ENCODE measurements at places on chromosomes 5 and 9.

DNA sequence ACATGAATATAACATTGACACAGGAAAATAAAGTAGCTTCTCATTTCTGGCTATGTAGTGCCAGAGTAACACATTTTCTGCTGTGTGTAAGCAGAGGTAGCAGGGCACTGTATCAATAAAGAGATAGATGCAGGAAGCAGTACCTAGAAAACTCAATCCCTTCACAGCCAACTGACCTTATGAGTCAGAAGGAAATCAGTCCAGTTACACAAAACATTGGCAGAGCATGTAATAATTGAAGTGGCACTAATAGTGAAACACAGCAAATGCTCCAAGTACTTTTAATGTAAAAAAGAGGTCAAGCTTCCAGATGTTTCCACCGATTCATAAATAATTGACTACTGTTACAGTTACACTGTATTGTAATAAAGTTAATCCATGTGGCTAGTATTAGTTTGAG lies 706.6 kb downstream of the EFNA5 start:
- DNase-seq: no peak
- no peaks in the 10 kb centered on the region for H3K27me3 ChIP-seq
- H3K27ac ChIP-seq: no peak overlapping the region
- H3K36me3 ChIP-seq: no peaks in the 10 kb centered on the region
- H3K4me1 ChIP-seq: no peaks in the 10 kb centered on the region

GRCh38 chr5:142716963-142717362 lies 31.1 kb upstream of the FGF1 start:
- no peak overlapping the region for H3K4me3 ChIP-seq
- H3K36me3 ChIP-seq: no peaks in the 10 kb centered on the region
- no peak for DNase-seq
- H3K4me1 ChIP-seq: peaks cover 26% of the 10 kb centered on the region
- no peaks in the 10 kb centered on the region for H3K27me3 ChIP-seq

- peak; percentile 65 for DNase-seq
- H3K4me1 ChIP-seq: no peaks in the 10 kb centered on the region
- no peak overlapping the region for H3K4me3 ChIP-seq
- H3K36me3 ChIP-seq: no peaks in the 10 kb centered on the region
- H3K27ac ChIP-seq: no peak overlapping the region
Measured at GRCh38 chr5:135551593-135552447, 16.1 kb upstream of the NEUROG1 start.

GRCh38 chr5:143515829-143516228 lies 112.3 kb upstream of the NR3C1 start:
- H3K27me3 ChIP-seq: no peaks in the 10 kb centered on the region
- H3K36me3 ChIP-seq: no peaks in the 10 kb centered on the region
- no peak overlapping the region for H3K27ac ChIP-seq
- DNase-seq: no peak
- no peak overlapping the region for H3K4me3 ChIP-seq

- H3K4me3 ChIP-seq: peak within 1 kb of the TSS; percentile 80
- DNase-seq: peak; percentile 92
- H3K27me3 ChIP-seq: no peaks in the 10 kb centered on the region
- H3K27ac ChIP-seq: peak within 1 kb of the TSS; percentile 84
Measured at GRCh38 chr9:137550231-137550621, at the start of gene PNPLA7. TSS of gene PNPLA7 (minus strand) at chr9:137550402. CDS start at chr9:137550197, 205 bp downstream.

DNA sequence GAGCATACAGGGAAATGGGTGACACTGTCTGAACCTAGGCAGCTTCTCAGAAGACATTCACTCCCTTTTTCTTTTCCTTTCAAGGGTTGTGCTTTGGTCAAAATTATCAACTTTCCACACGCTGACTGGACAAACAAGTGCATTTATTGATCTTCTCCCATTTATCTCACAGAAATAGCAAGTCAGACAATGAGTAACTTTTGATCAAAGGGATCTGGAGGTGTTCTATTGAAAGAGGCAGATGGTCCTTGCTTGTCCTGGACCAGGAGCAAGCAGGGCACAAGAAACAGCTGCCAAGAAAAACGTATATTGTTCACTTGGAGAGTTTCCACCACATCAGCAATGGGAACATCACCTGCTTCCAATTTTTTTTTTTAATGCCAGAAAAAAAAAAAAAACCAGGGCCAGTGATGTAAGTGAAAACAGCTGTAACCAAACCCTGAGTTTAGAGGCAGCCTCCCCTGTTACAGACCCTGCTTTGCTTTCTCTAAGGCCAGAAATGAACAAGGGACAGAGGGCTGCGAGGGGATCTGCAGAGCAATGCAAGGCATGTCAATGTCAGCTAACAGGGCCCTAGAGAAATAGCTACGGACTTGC lies 79.8 kb downstream of the NIPSNAP3B start:
- no peaks in the 10 kb centered on the region for H3K4me1 ChIP-seq
- H3K27me3 ChIP-seq: no peaks in the 10 kb centered on the region
- peaks cover 62% of the 10 kb centered on the region for H3K36me3 ChIP-seq
- no peak overlapping the region for H3K27ac ChIP-seq
- no peak overlapping the region for H3K4me3 ChIP-seq

DNA sequence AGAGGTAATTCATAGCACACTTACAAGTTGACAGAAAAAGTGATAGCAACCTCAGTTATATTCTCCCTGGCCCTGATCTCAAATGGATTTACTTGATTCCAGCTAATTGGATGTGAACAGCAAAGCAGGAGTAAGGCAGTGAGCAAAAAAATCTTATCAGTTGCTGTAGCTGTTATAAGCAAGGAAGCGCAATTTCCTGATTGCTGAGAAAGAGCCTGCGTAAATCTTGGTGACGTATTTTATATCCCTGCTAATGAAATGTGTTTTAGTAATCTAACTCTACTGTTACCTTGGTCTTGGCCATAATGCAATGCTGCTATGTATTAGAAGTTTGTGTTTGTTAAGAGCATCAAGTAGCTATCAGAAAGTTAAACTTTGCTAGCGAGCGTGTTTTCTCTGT lies 661.2 kb upstream of the SEMA6A start:
- no peaks in the 10 kb centered on the region for H3K27me3 ChIP-seq
- no peaks in the 10 kb centered on the region for H3K36me3 ChIP-seq
- no peaks in the 10 kb centered on the region for H3K4me1 ChIP-seq

DNA sequence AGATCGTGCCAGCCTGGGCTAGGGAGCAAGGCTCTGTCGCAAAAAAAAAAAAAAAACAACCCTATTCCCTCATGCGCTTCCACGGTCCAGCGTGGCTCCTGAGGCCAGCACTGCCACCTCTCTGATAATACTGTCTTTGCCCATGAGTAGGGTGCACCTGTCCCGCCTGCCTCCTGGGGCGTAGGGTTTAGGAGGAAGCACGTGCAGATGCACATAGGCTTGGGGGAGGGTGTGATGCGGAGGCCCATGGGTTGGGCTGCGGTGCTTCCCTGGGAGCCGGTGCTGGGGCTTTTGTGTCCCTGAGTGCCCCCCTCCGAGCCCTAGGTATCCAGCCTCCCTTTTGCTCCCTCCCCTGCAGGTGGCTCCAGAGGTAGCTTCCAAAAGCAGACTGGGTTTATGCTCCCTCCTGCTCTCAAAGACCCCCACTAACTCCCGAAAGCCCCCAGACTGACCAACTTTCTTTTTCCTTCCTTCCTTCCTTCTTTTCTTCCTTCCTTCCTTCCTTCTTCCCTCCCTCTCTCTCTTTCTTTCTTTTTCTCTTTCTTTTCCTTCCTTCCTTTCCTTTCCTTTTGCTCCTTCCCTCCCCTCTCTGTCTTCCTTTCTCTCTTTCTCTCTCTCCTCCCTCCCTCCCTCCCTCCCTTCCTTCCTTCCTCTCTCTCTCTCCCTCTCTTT lies 12.8 kb downstream of the FGFR4 start:
- no peak for DNase-seq
- H3K4me3 ChIP-seq: no peak overlapping the region
- peaks cover 13% of the 10 kb centered on the region for H3K4me1 ChIP-seq
- no peaks in the 10 kb centered on the region for H3K36me3 ChIP-seq
- H3K27me3 ChIP-seq: no peaks in the 10 kb centered on the region

DNA sequence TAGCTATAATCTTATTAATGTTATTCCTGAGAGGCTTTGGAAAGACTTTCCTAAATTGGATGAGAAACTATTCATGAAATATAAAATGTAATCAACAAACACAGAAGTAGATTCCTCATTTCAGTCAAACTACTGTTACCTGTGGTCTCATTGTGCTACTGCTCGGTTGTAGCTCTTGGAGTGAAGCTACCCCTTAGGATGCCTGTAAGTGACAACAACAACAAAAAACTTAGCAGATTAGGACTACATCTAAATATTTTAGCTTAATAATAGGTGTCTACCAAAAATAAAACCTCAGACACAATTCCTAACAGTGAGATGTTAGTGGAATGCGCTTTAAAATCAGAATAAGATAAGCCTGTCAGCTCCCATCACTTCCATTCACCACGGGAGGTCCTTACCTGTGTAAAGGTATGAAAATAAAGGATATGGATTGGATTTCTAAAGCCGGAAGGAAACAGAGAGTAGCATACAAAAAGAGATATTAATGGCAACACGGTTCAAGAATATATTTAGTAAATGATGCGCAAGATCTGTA lies 369.2 kb downstream of the OSTF1 start:
- DNase-seq: no peak
- H3K36me3 ChIP-seq: no peaks in the 10 kb centered on the region
- H3K4me1 ChIP-seq: peaks cover 17% of the 10 kb centered on the region
- no peaks in the 10 kb centered on the region for H3K27me3 ChIP-seq

DNA sequence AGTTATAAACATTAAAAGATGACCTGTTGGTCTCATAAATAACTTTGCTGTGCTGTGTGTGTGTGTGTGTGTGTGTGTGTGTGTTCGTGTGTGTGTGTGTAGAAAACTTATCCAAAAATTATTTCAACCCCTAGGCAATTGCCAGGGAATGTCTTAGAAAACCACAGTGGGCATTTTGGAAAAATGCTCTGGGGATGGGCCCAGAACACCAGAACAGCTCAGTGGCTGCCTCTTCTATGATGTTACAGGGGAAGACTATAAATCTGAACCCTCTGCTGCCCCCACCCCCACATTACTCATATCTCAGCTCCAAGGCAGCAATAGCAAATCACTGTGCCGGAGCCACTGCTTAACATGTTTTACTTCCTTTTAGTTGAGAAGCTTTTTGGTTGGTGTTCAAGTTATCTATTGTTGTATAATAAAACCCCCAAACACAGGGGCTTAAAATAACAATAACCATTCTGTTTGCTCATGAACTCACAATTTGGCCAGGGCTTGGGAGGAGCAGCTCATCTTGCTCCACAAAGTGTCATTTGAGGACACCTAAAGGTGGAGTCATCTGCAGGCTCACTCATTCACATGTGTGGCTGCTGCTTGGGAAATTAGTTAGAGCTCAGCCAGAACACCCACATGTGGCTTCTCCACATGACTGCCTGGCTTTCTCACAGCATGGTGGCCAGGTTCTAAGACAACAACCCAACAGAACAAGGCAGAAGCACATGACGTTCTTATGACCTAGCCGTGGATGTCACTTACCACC lies 40.4 kb downstream of the ACTBL2 start:
- H3K27me3 ChIP-seq: no peaks in the 10 kb centered on the region
- no peaks in the 10 kb centered on the region for H3K36me3 ChIP-seq
- no peak overlapping the region for H3K4me3 ChIP-seq
- H3K4me1 ChIP-seq: no peaks in the 10 kb centered on the region
- no peak for DNase-seq
- H3K27ac ChIP-seq: no peak overlapping the region

DNA sequence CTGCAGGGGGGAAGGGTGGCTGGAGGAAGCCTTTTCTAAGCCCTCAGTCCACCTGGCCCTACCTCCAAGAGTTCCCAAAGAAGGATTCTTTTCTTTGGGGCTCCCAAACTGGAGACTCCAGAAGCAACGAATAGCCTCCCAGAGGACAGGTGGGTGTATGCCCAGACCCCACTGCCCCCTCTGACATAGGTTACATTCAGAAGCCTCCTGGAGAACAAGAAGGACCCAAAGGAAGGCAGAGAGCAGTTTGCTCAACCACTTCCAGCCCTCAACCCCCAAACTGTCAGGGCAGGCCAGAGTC lies 10.3 kb downstream of the HK3 start:
- H3K4me3 ChIP-seq: no peak overlapping the region
- no peak for DNase-seq
- no peaks in the 10 kb centered on the region for H3K27me3 ChIP-seq
- H3K4me1 ChIP-seq: no peaks in the 10 kb centered on the region
- no peaks in the 10 kb centered on the region for H3K36me3 ChIP-seq

DNA sequence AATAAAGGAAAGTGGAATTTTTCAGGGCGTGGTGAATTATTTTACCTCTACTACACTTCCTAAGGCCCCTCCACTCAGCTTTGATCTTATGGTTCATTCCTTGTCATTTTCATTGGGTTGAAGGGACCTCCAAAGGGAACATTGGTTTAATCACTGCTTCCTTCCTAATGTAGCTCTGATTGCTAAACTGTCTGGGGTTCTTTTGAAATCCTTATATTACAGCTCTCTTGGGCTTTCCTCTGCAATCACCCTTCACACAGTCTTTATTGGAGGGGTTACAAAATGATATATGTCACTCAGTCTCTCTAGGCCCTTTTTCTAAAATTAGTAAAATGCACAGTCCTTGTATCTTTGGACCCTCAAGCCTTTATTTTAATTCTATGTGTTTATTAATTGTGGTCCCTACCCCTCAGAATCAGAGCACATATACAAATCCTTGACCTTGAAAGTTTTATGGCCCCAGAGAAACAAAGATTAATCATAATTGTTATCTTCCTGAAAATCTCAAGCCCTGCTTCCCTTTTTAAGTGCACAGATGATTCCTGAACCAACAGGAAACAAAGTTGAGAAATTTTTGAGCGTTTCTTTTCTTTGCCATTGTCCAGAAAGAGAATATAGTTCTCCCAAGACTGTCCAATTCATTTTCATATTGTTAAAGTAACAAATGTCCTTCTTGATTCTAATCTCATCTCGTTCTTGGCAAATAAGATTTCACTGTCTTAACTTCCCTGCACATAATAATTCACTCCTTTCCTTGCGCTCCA lies 330.0 kb downstream of the ARRDC3 start:
- peaks cover 22% of the 10 kb centered on the region for H3K4me1 ChIP-seq
- no peaks in the 10 kb centered on the region for H3K27me3 ChIP-seq
- H3K4me3 ChIP-seq: no peak overlapping the region
- H3K27ac ChIP-seq: no peak overlapping the region
- H3K36me3 ChIP-seq: no peaks in the 10 kb centered on the region

GRCh38 chr5:91331705-91332104 lies 51.4 kb downstream of the ARRDC3 start:
- DNase-seq: no peak
- H3K27ac ChIP-seq: no peak overlapping the region
- no peaks in the 10 kb centered on the region for H3K36me3 ChIP-seq
- no peaks in the 10 kb centered on the region for H3K4me1 ChIP-seq
- H3K4me3 ChIP-seq: no peak overlapping the region

- no peak for DNase-seq
- H3K4me3 ChIP-seq: no peak overlapping the region
- no peaks in the 10 kb centered on the region for H3K4me1 ChIP-seq
- no peaks in the 10 kb centered on the region for H3K27me3 ChIP-seq
Measured at GRCh38 chr9:105178076-105178475, 66.4 kb upstream of the SLC44A1 start.

- no peak overlapping the region for H3K27ac ChIP-seq
- no peaks in the 10 kb centered on the region for H3K36me3 ChIP-seq
- DNase-seq: no peak
- peaks cover 9% of the 10 kb centered on the region for H3K4me1 ChIP-seq
- H3K27me3 ChIP-seq: peaks cover 21% of the 10 kb centered on the region
Measured at GRCh38 chr5:83724935-83725334, 4.3 kb upstream of the HAPLN1 start.

Measured in lower lobe of right lung (tissue), 2 donors.